ENCODE measurements at places on chromosomes 11 and 22. TPM values are rescaled to one million over a fixed set of nuclear protein-coding genes. Genes with fewer than 3 reads are reported as not detected.

Gene SLC5A4
- 0.93 TPM for total RNA-seq

Gene RASD2
- total RNA-seq: not detected

Gene NAV2
- total RNA-seq: 29.4 TPM

Gene RCOR2
- total RNA-seq: 0.40 TPM

Gene FAM111B
- 29.9 TPM for total RNA-seq

Gene BTG4
- not detected for total RNA-seq

Gene LRRN4CL
- total RNA-seq: not detected

Gene KCNJ1
- total RNA-seq: under 0.01 TPM

Gene RNF169
- 44.9 TPM for total RNA-seq

Gene TMPRSS4
- total RNA-seq: not detected

Gene APOA5
- not detected for total RNA-seq

Gene TTC28
- total RNA-seq: 45.1 TPM

Gene GAL
- 5.3 TPM for total RNA-seq

Gene COMT
- total RNA-seq: 122 TPM

Gene MPZL3
- total RNA-seq: 14.1 TPM

Gene RBMXL2
- total RNA-seq: 0.40 TPM

Gene ISX
- not detected for total RNA-seq

Gene HTR3B
- not detected for total RNA-seq

Gene SCT
- not detected for total RNA-seq

Gene SLC37A4
- total RNA-seq: 16.9 TPM

Gene UPK3A
- not detected for total RNA-seq

Gene TRIM48
- total RNA-seq: not detected

Gene TMEM121B
- 0.50 TPM for total RNA-seq

Gene UBASH3B
- total RNA-seq: 28.1 TPM

Gene LDHAL6A
- total RNA-seq: not detected

Gene EIF4G2
- 1,385 TPM for total RNA-seq

Gene MMP12
- total RNA-seq: not detected

Gene APOBEC3H
- total RNA-seq: 0.40 TPM

Gene ZBTB16
- total RNA-seq: 12.2 TPM

Gene CRYBB1
- total RNA-seq: not detected

Gene TECTA
- total RNA-seq: 0.40 TPM

Gene DEPDC7
- 0.66 TPM for total RNA-seq

Gene C22orf31
- total RNA-seq: not detected

Gene GALNT18
- 5.5 TPM for total RNA-seq

Gene CD3D
- total RNA-seq: not detected

Gene HEPN1
- total RNA-seq: not detected

Gene AMOTL1
- total RNA-seq: 53.6 TPM

Gene TBC1D22A
- total RNA-seq: 21.8 TPM

Gene FHIP1B
- 14.0 TPM for total RNA-seq

Gene PCSK7
- total RNA-seq: 41.1 TPM

Gene PATE2
- total RNA-seq: 0.13 TPM

Gene C11orf91
- 0.27 TPM for total RNA-seq

Gene FOXRED1
- total RNA-seq: 15.2 TPM

Gene P2RX3
- not detected for total RNA-seq

Gene OR2AG2
- 0.43 TPM for total RNA-seq

Gene B4GALNT4
- total RNA-seq: 0.86 TPM

Gene CBLIF
- not detected for total RNA-seq

Gene NNMT
- 202 TPM for total RNA-seq

Gene PKDREJ
- under 0.01 TPM for total RNA-seq

Gene MMP27
- not detected for total RNA-seq

Gene FIBIN
- not detected for total RNA-seq

Gene DEFB131B
- total RNA-seq: not detected

Gene FDXACB1
- total RNA-seq: 3.3 TPM

Gene IFITM10
- not detected for total RNA-seq

Gene C11orf98
- total RNA-seq: 44.0 TPM
